Hematopoietic multipotent progenitor cell treated with erythropoietin and hydrocortisone succinate and interleukin-3 and kit ligand, for 6 days (in vitro differentiated cells): ENCODE measurements at places on chromosomes 4 and X.

DNA sequence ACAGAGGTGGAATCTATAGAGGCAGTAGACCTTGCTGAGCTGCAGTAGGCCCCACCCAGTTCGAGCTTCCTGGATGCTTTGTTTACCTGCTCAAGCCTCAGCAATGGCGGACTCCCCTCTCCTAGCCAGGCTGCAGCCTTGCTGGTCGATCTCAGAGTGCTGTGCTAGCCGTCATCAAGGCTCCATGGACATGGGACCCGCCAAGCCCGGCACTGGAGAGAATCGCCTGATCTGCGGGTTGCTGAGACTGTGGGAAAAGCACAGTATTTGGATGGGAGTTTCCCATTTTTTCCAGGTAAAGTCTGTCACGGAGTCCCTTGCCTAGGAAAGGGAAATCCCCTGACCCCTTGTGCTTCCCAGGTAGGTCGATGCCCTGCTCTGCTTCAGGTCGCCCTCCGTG is 124.8 kb upstream of the KLF8 start:
- no peak for DNase-seq

DNA sequence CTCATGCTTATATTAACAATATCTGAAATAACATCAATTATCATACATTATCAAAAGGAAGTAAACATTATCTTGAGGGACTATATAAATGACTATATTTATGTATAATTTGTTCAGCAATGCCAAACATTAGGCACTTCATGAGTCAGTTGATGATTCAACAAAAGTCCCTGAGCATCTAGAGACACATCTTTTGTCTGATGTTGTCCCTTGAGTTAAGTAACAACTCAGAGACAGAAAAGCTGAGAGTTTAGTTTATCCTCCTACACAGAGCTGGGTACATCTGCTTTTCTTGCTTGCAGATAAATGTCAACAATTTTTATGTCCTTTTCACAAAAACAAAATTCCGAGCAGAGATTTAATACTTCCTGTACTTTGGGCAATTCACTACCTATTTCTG is 311.1 kb downstream of the INPP4B start:
- no peak for DNase-seq

DNA sequence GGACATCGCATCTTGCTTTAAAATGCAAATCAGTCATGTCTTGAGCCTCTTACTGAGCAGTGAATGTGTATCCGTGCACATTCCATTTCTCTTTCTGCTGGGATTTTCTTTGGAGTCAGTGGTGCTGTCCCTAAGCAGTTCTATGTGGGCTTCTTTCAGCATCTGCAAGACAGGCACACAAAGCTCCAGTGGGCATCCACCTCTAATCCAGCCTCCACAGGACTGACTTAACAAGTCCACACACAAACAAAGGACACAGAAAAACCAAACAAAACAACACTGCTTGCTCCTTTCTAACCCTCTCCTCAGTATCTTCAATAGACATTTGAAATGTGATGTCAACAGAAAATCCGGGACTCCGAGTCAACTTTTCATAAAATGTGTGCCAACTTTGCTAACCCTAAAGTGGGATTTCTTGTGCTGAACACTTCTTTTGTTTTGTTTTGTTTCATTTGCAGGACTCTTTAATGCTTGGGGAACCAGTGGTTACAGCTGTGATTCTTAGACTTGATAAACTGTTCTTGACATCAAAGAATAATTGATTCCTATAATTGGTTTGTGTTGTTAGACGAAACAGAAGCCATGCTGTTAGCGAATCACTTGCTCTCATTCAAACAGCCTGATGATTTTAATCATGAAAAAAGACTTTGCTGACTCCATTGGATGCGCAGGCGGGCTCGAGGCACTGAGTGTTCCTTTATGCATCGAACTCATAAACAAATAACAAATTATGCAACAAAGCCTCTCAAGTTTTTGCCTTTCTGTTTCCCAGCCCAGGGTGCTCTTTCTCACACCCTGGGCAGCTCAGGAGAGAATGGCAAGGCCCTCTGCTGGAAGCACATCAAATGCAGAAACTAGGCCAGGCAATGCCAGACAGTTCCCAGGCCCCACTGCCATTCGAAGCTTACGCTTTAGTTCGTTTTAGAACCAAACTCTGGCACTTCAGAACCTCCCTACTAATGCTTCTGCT is 20.1 kb downstream of the ETNPPL start:
- no peak for DNase-seq

GRCh38 chr4:110675426-110675825 is 52.5 kb upstream of the PITX2 start:
- DNase-seq = no peak

DNA sequence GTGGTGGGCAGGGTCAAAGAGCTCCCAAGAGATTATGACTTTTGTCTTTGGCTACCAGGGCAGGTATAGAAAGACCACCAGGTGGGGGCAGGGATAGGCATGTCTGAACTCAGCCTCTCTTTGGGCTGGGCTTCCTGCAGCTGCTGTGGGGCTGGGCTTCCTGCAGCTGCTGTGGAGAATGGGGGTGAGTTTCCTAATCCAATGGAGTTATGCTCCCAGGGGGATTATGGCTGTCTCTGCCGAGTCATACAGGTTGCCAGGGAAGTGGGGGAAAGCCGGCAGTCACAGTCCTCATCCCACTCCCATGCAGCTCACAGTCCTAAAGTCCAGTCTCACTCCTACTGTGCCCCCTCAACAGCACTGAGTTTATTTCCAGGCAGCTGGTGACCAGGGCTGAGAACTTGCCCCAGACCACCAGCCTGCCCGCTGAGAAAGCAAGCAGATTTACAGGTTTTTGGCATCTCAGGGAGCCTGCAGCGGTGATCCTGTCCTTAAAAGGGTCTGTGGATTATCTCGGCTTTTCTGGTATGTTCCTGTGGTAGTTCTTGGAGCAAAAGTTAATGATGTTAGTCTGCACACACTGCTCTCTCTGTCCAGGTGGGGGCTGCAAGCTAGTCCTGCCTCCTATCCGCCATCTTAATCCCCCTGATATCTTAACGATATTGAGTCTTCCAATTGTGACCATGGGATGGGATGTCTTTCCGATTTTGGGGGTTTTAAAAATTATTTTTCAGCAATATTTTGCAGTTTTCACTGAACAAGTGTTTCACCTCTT is 133.4 kb downstream of the RTL9 start:
- no peak for DNase-seq

- no peak for DNase-seq
These were observed 65.4 kb upstream of the DYNLT3 start for GRCh38 chrX:37912777-37913176.
